Liver (tissue), 10 donors: ENCODE measurements at places on chromosomes 13 and 19. TPM values are rescaled to one million over a fixed set of nuclear protein-coding genes. Genes with fewer than 3 reads are reported as not detected.

Gene MUC16
- total RNA-seq, result under 0.01 TPM

Gene SELENOV
- total RNA-seq, result not detected

Gene PRRG2
- total RNA-seq, result 1.1 TPM

Gene CCNA1
- total RNA-seq, result 0.09 TPM

Gene ZNF135
- 1.5 TPM for total RNA-seq

Gene C1QTNF9B
- 0.08 TPM for total RNA-seq

Gene FSD1
- 0.92 TPM for total RNA-seq

Gene B3GNT3
- 1.0 TPM for total RNA-seq

GRCh38 chr19:36408101-36408500 is 10.3 kb downstream of the ZFP82 start:
- no peak for DNase-seq

GRCh38 chr13:80884056-80884785 is 543.3 kb upstream of the SPRY2 start:
- no peak for DNase-seq

DNA sequence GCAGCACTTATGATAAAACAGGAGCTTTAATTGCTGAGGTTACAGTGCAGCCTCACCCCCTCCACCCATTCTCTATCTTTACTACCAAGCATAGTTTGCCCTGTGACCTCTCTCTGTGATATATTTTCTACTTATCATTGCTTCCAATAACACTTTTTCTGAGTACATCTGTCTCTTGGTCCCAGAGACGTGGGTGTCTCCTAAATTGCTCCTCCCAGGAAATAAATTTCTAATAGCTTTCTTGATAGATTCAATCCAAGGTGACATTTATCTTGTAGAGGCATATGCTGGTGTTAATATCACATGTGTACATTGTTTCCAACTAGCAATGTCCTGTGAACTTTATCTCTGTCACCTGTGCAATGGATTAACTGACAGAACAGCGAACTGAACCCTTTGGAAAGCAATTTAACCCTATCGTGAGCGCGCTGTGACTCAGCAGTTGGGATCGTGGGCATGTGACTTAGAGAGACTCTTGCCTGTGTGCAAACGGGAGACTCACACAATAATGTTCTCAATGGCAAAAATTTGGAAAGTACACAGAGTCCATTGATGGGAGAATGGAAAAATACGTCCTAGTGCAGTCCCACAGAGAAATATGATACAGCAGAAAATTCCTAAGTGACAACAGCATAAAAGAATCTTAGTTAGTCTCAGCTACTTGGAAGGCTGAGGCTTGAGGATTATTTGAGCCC is 7.0 kb upstream of the MAP2K2 start:
- peak; percentile 63 for DNase-seq

DNA sequence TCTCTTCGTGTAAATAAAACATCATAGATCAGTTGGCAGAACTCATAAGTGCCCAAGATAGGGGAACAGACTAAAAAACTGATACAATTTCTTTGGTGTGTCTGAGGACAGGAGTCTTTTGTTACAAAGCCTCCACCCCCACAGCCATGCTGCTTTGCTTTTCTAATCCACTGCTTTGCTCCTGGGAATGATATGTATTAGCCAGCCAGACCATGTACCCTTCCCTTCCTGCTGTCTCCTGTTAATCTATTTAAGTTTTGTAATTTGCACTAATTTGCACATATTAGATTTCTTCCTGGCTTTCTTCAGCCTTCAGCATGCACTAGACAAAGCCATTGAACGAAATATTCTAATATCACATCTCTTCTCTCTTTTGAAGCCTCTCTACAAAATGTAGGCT is 130.5 kb downstream of the MAB21L1 start:
- no peak for DNase-seq

GRCh38 chr13:59247171-59247570 is 916.6 kb downstream of the DIAPH3 start:
- DNase-seq, result no peak

GRCh38 chr19:6047741-6048251 is 62.5 kb downstream of the RFX2 start:
- DNase-seq, result peak; percentile 35

DNA sequence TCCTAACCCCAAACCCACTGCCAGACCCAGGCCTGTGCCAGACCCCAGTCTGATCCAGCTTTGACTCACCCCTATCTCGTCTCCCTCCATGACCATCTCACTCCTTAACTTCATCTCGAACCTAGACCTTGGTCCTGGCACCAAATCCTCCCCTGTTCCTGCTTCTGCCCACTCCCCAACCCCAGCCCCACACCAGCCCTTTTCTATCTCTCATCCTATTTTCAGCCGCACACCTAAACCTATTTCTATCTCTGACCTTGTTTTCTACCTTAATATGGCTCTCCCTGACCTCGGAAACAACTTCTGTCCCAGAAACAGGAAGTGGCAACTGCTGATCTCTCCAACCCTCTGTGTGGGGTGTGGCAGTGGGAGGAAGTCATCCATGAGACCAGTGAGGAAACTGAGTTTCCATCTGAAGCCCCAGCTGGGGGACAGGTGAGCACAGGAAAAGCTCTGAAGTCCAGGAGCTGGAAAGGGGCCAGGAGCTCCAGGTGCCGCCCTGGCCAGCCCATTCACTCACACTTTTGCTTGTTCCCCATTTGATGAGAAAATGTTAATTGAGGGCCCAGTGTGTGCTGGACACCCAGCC is 13.7 kb downstream of the PTH2 start:
- DNase-seq, result no peak

DNA sequence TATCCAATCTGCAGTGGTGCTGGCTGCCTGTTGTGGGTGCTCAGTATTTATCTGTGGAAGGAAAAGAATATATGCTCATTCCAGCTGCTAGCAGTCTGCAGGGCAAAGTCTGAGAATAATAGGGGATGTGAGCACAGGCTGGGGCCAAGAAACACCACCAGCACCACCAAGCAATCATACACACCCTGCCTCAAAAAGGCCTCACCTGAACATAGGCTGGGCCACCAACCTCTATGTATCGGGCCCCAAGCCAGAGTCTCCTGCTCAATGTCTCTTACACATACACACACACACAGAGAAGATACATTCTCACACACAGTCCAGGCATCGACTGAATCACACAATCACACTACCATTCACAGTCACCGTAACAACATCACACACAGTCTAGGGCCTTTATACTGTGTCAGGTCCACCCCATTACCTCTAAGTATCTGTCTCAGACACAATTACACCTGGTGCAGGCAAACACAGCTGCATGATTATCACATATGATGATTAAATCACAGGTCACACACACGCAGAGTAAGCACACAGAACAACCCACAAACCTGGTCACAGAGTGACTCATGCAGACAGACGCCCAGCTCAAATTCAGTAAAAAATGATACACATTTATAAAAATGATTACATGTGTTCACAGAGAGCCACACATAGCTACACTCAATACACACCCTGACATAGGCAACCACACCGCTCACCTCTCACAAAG is 1.3 kb upstream of the ZSCAN22 start:
- DNase-seq, result no peak

- DNase-seq, result no peak
These were observed 396.6 kb upstream of the NBEA start for GRCh38 chr13:34545461-34545860.

DNA sequence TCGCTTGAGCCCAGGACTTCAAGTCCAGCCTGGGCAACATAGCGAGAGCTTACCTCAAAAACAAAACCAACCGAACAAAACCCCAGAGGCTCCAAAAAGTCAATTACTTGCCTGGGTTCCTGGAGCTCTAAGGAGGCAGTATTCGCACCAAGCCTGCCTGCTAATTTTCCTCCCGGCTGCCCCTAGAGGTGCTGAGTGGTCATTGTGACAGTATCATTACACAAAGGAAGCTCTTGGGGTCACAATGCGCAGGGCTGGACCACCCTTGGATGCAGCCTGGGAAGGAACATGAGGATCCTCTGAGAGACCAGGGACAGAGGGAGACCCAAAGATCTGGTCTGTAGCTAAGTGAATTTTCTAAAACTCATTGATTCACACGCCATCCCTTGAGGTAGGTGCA is 8.5 kb upstream of the PEX11G start:
- no peak for DNase-seq

GRCh38 chr13:51861723-51862300 is at the start of gene CCDC70:
Gene CCDC70, plus strand, starts transcription at chr13:51861969. Its CDS starts 3,443 bp downstream, at chr13:51865412.
- DNase-seq, result no peak
